ENCODE measurements at places on chromosomes 16 and 17. TPM values are rescaled to one million over a fixed set of nuclear protein-coding genes. Genes with fewer than 3 reads are reported as not detected.

DNA sequence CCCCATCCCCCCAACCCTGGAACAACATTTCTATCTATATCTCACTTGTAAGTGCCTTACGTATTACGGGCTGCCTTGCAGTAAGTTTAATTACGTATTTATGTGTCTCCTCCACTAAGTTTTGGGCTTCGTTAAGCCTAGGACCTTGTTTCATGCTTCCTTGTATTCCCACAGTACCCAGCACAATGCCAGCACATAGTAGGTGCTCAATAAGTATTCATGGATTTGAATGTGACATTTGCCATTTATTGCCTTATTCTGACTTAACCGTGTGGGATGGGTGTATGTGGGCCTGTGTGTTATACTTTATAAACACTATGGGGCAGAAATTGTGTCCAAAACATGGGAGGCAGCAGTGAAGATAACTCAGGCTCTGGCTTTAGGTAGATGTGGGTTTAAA is 6.0 kb downstream of the COA3 start:
- DNase-seq = no peak

DNA sequence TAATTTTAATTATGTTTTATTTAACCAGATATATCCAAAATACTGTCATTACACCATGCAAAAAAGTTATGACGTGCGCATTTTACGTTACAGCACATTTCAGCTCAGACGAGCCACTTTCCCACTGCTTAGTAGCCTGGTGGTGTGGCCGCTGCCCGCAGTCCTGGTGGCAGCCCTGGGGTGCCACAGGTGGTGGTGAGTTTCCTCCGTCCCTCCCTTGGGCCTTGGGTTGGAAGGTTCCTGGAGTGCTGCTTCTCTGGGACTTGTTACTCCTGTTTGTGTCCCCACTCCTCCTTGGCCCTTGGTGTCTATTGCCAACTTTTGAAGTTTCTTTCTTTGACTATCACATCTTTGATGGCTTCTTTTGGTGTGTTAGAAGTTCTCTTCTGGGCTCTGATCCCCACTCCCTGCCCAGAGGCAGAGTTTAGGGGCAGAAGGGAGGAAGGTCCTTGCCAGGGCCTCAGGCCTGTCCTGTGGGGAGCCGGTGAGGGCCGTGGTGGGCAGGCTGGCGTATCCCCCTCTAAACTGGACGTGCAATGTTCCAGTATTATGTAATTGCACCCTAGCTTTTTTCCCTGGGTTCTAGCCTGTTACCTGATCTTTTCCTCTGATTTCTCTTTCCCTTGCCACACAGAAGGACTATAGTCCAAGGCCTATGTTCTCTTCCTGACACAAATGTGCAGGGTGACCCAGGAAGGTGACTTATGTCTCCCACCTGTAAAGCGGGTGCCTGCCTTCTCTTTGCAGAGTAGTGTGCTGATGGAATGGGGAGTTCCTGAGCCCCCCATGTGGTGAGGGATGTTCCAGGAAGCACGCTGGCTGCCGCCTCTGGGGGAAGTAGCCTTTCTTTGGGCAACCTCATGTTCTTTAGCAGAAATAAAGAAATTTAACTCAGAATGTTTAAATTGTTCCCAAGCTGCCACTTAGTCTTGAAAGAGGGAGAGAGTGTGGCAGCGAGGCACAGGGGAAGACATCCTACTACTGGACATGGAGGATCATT is 8.4 kb downstream of the MPRIP start:
- no peak for DNase-seq

DNA sequence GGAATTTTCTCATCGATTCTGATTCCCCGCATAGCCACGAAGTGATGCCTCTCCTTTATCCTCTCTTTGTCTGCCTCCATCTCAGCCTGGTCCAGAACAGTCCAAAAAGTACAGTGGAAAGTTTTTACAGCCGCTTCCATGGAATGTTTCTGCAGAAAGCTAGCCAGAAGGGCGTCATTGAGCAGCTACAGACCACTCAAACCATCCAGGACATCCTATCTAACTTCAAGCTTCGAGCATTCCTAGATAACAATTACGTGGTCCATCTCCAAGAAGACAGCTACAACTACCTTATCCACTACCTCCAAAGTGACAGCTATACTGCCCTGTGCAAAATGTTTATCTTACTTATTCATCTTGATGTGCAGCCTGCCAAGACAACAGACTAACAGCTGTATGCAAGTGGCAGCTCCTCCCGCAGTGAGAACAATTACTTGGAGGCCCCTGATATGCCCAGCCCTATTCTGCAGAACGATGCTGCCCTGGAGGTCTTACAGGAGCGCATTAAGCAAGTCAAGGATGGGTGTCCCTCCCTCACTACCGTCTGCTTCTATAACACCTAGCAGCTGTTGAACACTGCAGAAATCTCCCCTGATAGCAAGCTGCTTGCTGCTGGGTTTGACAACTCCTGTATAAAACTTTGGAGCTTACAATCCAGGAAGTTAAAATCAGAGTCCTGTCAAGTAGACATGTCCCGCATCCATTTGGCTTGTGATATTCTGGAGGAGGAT is 38.9 kb downstream of the SLFN12L start:
- DNase-seq = no peak

TOX3 gene
- not detected for total RNA-seq
